Activated T-cell treated with anti-CD3 and anti-CD28 coated beads, Interleukin-2, amount 50 U/mL, for 48 hours (primary cell): ENCODE measurements at places on chromosomes 6 and 20.
A peak's percentile ranks its signal among the peaks of the same experiment; 100 is the strongest.

DNA sequence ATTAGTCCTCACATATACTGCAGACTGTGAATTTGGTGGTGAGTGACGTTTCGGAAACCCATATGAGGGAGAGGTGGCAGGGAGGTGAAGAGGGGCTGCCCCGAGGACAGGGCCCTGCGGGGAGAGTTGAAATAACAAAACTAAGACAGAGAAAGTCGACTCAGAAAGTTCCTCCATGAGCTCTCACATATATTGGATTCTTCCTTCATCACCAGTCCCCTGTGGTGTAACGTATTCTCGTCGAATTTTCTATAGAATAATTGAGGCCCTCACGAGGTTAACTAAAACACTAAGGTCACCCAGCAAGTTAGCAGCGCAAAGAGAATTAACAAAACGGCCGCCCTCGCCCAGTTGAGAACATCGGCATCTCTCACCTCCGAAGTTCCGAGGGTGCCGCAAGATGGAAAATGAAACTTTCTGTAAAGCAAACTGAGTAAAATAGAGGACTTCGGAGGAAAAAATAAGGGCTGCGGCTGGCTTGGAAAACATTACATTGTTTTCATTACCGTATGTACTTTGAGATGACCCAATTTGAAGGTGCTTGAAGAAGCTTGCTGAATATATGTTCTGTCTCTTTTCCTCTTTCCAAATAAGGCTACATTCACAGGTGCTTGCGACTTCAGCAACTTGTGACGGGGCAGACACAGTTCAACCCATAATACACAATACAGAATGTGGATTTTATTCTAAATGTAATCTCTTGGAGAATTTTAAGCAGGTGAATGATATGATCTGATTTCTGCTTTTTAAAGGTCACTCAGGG, 490.9 kb upstream of the JARID2 start:
- peak; percentile 77 for DNase-seq

DNA sequence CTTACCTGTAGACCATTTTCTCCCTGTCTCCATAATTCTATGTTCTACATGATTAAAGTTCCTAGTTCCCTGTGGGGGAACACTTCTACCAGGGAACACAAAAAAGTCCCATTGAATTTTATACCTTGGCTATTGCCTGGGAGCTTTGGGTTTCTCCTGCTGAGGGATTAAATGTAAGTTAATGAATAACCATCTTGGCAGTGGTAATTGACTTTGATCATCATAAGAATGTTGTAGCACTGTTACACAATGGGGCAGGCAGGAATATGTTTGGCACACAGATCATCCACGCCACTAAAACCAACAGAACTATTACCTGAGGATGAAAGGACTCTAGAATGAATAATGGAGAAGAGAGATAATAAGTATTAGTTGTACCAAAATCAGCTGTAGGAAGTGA, 1106.2 kb upstream of the GJE1 start:
- DNase-seq: no peak

- DNase-seq: no peak
These were observed 149.4 kb downstream of the SMOC2 start for GRCh38 chr6:168590406-168590805.

GRCh38 chr6:34381081-34381480, 11.4 kb downstream of the NUDT3 start:
- no peak for DNase-seq

DNA sequence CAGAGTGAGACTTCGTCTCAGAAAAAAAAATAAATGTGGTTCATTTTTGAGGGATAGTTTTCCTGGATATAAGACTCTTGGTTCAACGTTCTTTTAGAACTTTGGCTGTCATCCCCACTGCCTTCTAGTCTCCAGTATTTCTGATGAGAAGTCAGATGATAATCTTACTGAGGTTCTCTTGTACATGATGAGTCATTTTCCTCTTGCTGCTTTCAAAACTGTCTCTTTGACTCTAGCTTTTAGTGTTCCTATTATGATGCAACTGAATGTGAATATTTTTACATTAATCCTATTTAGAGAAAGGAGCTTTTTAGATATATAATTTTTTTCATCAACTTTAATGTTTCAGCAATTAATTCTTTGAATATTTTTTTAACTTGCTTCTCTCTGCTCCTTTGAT, 46.0 kb upstream of the OR14J1 start:
- no peak for DNase-seq

- no peak for DNase-seq
These were observed 10.7 kb downstream of the EZR start for GRCh38 chr6:158808442-158808833.

DNA sequence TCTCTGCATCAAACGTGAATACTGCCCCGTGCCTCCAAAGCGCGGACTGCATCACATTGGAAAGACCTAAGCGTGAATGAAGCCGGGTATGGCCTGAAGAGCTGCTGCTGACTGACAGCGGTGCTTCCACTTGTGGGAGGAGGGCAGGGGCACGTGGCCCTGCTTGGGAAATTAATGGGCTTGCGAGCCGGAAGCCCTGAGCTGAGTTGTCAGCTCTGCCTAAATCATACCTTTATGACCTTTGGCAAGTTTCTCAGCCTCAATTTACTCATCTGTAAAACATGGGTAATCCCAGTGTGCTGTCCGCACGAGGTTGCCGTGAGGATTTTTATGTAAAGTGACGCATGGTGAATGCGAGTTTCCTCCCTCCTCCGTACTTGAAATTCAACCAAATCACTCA, 67.0 kb upstream of the FOXQ1 start:
- no peak for DNase-seq

DNA sequence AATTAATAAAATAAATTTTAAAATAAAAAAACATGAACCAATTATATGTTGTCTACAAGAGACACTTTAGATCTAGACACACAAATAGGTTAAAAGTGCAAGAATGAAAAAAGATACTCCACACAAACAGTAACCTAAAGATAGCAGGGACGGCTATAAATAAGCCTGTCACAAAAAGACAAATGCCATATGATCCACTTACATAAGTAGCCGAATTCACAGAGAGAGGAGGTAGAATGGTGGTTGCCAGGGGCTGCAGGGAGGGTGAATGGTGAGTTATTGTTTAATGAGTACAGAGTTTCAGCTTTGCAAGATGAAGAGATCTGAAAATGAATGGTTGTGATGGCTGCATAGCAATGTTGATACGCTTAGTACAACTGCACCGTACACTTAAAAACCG, 32.7 kb downstream of the KATNA1 start:
- no peak for DNase-seq

DNA sequence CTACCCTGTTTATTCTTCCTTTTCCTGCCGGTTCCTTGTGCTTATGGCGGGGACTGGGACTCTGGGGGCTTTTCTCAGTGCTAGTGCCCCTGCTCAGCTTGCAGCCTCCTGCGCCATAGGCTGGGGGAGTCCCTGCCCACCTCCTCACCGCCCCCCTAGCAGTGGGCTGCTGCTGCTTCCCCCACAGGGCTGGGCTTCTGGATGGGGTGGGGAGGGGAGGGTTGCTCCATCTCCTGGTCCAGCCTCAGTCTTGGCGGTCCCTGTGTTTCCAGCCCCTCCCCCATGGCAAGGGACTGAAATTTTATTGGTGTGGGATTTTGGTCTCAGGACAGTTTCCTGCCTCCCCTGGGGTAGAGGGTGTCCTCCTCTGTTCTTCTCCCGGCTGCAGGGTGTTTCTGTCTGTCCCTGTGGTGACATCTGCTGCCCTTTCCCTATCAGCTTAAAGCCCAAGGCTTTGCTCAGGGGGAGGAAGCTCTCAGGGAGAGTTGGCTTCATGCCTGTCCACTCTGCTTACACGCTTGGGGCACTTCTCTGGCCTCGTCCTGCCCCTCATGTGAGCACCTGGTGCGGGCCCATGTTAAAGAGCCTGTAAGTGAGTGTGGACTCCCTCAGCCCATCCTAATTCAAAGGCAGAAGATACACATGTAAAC, 100.6 kb downstream of the HIVEP1 start:
- DNase-seq: no peak

DNA sequence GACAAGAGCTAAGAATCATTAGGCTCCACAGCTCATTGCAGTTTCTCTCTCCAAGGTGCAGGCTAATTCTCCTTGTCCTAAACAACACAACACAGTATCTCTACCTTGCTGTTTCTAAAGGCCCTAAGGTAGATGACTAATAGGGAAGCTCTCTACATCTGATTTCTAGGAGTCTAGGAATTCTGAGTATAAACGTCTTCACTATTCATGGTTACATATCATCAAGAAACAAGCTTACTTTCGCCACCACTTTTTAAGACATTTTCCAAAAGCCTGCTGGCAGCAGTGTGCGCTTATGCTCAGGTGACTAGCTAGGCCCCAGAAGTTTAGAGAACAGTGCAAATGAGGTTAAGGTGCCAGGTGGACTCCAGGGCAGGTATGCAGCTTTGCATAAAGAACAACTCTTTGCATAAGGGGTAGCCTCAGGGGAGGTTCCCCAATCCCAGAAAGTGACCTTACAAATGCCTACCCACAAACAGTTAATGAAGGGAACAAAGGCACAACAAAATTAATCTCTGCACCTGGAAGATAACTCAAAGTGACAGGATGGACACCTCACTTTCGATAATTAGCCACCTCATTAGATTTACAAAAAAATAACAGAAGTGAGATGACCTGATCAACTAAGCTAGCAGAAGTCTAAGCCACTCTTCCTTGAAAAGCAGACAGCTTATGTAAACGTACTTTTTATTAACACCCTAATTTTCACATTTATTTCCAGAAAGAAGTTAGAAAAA, 20.1 kb downstream of the B4GALT5 start:
- DNase-seq: no peak
